Omental fat pad (tissue), 4 donors: ENCODE measurements at places on chromosomes 1 and 21. TPM values are rescaled to one million over a fixed set of nuclear protein-coding genes. Genes with fewer than 3 reads are reported as not detected.

- no peak for DNase-seq
These were observed 300 bp downstream of the USP24 start for GRCh38 chr1:55214934-55215193.

DNA sequence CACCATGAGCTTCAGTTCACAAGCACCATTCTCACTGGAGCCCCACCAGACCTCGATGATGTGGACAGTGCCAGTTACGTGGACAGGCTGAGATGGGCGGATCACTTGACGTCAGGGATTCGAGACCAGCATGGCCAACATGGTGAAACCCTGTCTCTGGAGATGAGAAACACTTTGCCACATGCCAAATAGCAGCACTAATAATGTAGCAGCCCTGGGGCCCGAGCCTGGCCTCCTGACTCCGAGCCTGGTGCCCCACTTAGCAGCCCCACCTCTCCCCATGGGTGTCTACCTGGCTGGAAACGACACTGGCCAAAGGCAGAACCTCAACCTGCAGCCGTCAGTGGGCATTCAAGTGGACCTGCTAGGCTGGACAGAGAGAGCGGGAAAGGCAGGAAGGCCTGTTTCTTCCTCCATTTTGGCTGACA is 129.1 kb downstream of the TOMM20 start:
- no peak for DNase-seq

GRCh38 chr1:200306944-200307754 is 102.7 kb downstream of the ZNF281 start:
- no peak for DNase-seq

GRCh38 chr21:33070998-33071769 is 1.2 kb downstream of the OLIG1 start:
- no peak for DNase-seq

DNASE2B gene
- total RNA-seq, result 1.3 TPM

DNA sequence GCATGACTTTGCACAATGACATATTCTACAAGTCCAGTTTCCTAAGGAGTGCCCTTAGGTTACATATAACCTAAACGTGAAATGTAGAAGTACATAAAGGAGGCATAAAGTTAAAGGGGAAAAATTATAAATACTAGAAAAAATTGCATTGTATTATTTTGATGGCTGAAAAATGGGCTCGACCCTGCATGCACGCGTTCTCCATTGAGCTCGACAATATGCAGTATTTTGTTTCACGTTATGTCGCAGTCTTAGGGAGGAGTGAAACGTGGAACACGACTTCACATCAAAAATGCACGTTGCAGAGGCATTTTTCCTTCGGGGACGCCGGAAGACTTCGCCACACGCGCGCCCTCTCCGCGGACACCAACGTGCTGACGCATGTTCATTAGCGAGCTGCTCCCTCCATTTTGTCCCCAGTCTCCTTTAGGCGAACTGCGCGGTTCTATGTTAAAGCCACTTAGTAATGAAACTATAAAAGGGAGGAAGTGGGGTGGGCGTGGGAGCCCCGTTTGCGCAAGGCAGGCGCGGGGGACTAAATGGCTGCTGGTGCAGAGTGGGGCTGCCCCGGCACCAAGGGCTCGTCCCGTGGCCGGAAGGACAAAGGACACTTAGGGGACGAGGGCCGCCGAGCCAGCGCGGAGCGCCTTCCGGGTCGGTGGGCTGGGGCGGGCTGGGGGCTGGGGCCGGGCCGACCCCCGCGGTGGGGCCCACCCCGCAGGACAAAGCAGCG is 749 bp upstream of the COX20 start:
- DNase-seq, result peak; percentile 55

WDR64 gene
- total RNA-seq, result not detected

DNA sequence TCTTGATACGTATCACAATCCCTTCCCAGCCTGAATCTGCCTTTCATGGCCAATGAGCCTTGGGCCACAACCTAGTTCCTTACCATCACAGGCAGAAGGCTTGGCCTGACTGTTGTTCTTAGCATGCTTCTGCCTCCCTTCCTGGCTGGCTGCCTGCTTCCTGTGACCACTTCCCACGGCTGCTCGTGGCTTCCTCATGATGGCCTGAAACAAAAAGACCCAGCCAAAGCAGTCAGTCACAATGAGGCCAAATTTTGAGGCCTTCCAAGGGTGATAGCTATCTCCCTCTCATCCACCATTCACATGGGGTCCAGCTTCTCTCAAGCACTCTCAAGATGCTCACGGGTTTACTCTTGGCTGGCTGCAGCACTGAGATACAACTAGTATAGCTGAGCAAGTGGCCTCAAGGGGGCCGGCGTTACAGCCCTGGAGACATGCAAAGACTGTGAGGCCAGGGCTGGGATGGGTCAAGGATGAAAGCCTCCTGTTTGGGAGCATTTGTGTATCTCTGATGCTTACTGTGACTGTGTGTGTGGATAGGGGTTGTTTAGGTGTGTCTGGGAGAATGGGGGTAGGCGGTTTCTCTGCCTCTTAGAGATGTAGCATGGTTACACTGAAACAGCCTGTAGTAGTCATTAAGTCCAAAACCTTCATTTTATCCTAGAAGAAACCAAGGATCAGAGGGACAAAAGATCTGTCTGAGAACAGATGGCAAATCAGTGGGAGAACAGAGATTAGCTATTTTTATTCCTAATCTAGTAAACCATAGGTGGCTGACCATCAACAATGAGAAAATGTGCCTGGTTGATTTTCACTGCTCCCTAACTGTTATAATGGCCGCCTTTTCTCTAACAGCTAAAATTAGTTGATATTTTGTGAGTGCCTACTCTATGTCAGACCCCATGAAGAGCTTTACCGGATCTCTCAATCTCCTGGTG is 5.4 kb upstream of the TOE1 start:
- no peak for DNase-seq

DNA sequence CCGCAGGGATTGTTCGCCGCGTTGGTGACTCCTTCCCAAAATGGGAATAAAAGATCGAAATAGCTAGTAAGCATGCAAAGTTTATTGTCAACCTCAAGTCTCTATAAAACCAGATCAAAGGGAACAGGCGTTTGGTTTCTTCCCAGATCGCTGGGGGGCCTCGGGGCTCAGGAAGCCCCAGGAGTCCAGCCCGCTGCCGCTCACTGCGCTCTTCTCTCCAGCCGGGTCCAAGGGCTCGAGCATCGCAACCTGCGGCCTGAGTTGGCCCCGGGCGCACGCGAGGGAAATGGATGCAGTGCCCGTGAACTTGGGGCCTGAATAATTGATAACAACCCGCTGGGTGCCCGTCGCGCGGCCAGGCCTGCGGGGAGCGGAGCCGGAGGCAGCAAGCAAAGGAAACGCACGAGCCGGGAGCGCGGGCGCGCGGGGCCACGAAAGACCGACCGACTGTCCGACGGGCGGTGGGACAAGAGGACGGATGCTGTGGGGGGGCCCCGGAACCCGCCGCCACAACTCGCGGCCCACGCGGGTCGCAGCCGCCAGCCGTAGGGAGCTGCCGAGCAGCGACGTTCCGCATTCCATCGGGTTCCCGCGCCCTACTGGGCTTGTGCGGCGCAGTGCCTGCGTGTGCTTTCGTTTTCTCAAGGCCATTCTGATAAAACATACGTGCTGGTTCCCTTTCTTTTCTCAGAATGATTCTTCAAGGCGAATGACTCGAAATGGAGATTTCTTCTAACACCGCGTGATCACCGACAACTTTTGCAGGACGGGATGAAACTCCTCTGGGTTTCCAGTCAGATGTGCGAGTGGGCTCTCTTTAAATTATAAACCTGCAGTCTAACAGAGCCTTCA is 14.0 kb upstream of the ALX3 start:
- no peak for DNase-seq

ADAMTS1 gene
- 156 TPM for total RNA-seq

- DNase-seq, result no peak
These were observed 28.1 kb downstream of the RNF187 start for GRCh38 chr1:228515200-228515834.

GRCh38 chr21:32496568-32496967 is 84.1 kb downstream of the EVA1C start:
- DNase-seq, result no peak

DNA sequence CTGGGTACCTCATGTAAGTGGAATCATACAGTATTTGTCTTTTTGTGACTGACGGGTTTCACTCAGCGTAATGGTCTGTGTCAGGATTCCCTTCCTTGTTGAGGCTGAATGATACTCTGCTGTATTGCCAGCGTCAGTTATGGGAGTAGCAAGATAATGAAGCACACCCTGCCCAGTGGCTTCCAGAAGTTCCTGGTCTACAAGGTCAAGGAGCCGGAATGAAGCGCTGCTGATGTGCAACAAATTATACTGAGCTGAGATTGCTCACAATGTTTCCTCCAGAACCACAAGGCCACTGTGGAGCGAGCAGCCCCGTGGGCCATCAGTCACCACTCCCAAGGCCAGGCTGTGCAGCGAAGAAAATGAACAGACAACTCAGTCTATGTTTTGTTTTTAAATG is 24.0 kb upstream of the TDRD10 start:
- DNase-seq, result peak; percentile 16

SELP gene
- 33.9 TPM for total RNA-seq

GRCh38 chr21:46427516-46427915 is 31.2 kb upstream of the DIP2A start:
- no peak for DNase-seq

- DNase-seq, result no peak
These were observed 2.4 kb downstream of the COA6 start for GRCh38 chr1:234375672-234376071.

KLF17 gene
- not detected for total RNA-seq

SYT11 gene
- 11.2 TPM for total RNA-seq

DNA sequence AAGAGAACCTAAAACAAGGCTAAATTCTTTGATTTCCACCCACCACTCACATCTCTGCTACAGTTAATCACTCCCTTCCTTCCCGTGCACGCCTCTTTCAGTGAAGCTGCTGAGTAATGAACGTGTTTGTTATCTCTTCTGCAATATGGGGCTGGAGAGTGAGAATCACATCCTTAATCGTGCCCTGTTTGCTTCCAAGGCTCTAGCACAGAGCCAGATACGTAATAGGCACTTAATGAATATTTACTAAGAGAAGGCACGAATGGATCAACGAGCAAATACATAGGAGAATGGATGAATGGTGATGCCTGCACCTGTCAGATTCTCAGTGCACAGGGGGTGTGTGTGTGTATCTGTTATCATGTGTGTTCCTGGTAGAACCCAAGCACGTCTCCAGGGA is 22.1 kb upstream of the FAM43B start:
- no peak for DNase-seq

KCNH1 gene
- not detected for total RNA-seq

INSRR gene
- not detected for total RNA-seq

CR1L gene
- total RNA-seq, result not detected

DNA sequence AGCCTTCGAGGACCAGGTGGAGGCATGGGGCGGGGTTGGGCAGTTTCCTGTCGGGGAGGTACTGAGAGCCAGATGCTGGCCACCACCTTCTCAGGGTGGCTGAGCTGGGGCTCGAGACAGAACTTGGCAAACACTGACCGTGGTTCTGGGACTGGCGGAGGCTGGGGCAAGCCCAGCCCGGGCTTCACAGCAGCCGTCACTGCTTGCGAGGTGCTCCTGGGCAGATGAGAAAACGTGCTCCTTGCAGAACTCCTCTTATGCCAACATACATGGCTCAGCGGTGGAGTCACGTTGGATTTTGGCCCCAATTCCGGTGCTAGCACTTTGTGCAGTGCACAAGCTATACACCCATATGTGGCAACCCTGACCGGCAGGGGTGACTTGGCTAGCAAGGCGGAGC is 69.2 kb downstream of the RUNX3 start:
- DNase-seq, result no peak

KCNT2 gene
- total RNA-seq, result 20.9 TPM

DNA sequence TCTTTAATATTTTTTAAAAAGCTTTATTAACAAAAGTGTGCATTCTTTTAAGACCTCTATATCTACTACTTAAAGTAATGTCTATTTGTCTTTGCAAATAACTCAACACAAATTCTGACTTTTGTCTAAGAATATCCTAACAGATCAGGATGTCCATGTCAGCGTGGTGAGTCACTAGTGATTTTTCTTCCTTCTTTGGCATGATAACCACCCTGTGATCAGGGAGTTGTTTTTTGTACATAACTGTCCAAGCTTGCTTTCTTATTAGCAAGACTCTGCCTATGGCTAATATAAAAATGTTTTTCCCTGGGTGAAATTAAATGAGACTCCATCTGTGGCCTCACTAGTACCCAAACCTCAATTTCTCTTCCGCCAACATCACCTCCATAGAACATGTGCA is 688.9 kb upstream of the ADGRL2 start:
- DNase-seq, result no peak

- DNase-seq, result no peak
These were observed 114.8 kb upstream of the USP24 start for GRCh38 chr1:55329808-55330432.

SMIM11 gene
- total RNA-seq, result 4.9 TPM

DNA sequence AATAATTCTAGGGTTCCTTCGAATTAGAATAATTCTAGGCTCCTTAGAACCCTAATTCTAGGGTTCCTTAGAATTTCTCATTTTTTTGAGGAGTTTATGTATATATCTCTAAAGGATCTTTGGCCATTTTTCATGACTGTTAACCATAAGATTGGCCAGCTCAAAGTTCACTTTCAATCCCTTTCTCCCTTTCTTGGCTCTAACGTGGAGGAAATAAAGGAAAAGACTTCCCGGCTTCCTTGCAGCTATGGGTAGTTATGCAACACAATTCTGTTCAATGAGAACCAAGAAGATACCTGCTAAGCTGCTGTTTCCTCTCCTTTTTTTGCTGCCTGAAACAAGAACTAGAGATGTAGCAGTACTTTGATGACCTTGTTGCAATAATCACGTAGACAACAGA is 27.2 kb downstream of the SLC35A3 start:
- DNase-seq, result no peak

SYT14 gene
- not detected for total RNA-seq

BMP8A gene
- total RNA-seq, result not detected

BOLA1 gene
- 22.7 TPM for total RNA-seq

DNA sequence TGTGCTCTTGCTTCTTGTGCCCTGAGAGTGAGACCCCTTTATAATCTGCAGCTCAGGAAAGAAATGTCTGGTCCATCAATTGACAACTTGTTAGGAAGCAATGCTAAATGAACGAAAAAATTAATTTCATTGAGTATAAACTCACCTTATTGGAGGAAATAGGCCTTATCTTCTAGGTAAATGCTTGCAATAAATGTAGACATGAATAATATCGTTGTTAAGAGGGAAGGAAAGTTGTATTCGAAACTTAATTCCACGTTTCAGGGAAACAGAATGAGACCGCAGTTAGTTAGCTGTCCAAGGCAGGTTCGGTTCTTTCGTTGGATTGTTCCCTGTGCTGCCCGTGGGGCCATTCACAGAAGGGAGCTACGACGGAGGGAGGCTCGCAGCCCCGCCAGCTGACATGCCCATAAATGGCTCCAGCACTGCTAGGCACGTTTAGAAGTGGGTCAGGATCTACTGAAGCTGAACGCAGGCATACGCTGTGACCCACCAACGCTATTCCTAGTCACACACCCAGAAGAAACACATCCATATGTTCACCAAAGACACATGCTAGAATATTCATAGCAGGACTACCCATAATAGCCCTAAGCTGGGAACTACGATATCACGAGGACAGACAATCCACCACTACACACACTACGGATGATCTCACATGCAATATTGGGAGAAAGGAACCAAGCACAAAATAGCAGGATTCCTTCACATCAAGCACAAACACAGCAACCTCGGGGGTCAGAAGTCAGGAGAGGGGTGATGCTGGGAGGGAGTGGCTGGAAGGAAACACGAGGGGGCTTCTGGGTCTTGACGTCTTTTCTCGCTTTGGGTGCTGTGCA is 56.2 kb upstream of the LBR start:
- no peak for DNase-seq

SLFNL1 gene
- total RNA-seq, result 0.37 TPM
